ENCODE measurements at places on chromosomes 1 and 21. TPM values are rescaled to one million over a fixed set of nuclear protein-coding genes. Genes with fewer than 3 reads are reported as not detected.

DNA sequence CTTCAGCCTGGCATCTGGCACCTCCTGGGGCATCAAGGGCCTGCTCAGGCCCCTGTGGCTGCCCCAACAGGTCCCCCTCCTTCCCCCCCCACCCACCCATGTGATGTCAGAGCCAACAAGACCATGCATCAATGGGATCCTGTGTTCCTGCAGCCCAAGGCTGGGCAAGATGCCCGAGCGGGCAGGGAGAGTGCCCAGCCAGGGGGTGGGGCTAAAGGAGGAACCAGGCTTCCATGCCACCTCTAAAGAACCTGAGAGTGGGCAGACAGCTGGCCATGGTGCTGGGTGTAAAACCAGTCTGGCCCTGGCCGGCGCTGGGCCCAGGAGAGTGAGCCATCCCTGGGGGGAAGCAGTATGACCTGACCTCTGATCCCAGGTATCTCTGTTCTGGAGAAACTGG, 7.6 kb downstream of the COL16A1 start:
- no peak overlapping the region for H3K27ac ChIP-seq
- no peaks in the 10 kb centered on the region for H3K27me3 ChIP-seq
- H3K36me3 ChIP-seq: no peaks in the 10 kb centered on the region
- H3K4me3 ChIP-seq: no peak overlapping the region

The CYP4Z1 gene
- not detected for polyA plus RNA-seq

- no peaks in the 10 kb centered on the region for H3K4me1 ChIP-seq
- H3K27me3 ChIP-seq: no peaks in the 10 kb centered on the region
- H3K4me3 ChIP-seq: no peak overlapping the region
- H3K27ac ChIP-seq: no peak overlapping the region
- no peaks in the 10 kb centered on the region for H3K36me3 ChIP-seq
Measured at GRCh38 chr1:53462193-53462592, 3.0 kb downstream of the DMRTB1 start.

DNA sequence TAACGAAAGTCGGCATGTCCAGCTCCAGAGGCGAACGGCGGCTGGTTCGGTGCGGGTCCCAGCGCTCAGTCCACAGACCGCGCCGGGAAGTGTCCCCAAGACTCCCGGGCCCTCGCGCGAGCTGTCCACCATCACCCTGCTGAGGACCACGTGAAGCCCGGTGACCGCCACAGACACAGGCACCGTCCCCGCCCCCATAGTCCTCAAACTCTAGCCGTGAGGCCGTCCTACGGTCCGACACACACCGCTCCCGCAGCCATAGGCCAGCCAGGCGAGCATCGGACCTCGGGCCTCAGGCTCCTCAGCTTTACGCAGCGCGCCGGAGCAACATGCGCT, 535 bp downstream of the SETD4 start:
- H3K27me3 ChIP-seq: no peaks in the 10 kb centered on the region
- H3K4me1 ChIP-seq: peaks cover 13% of the 10 kb centered on the region
- H3K27ac ChIP-seq: peak overlapping the region; percentile 88

DNA sequence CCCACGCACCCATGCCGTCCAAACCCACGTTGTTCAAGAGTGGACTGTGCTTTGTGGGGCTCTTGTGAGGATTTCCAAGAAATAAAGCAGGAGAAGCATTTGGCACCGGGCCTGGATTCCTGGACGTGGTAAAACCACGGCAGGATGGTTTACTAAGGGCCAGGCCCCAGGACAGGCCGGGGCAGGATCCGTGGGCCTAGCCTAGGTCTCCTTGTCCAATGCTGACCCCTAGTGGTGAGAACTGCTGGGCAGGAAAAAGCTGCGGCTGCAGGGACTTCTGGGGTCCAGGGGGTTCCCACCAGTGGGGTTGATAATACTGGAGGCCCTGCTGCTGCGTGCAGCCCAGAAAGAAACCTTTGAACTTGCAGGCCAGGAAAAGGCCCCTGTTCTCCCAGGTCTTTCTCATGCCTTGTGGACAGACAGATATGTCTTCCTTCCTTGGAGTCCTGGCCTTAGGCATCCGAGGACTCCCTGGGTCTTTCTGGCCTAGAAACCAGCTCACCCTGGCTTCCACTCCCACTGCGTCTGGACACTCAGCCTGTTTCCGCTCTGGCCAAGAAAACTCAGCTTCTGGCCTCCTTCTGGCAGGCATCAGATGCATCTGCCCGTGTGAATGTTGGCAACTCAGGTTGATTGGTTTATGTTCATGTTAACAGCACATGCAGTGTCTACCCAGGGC, 106.9 kb upstream of the TMEM51 start:
- DNase-seq: peak; percentile 28
- no peaks in the 10 kb centered on the region for H3K4me1 ChIP-seq
- no peak overlapping the region for H3K27ac ChIP-seq
- no peak overlapping the region for H3K4me3 ChIP-seq
- H3K36me3 ChIP-seq: no peaks in the 10 kb centered on the region
- no peaks in the 10 kb centered on the region for H3K27me3 ChIP-seq

DNA sequence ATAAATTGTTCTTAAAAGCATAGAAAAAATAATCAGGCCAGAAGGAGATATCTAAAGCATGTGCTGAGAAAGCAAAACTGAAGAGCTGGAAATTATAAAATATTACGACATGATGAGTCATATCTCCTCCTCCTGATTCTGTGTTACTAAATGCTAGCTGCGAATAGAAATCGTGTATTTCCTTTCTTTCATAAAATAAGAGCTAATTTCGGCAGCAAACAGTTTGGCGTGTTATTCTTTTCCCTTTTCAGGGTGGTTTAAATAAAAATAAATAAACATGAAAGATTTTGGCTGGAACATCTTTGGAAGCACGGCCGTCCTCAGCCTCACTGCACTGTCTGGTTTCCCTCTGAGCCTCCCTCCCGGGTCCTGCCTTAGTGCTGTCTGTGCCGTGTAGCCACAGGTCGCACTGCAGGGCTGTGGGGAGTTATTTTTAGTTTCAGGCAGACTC, 56.0 kb downstream of the ADARB1 start:
- no peaks in the 10 kb centered on the region for H3K36me3 ChIP-seq
- DNase-seq: peak; percentile 70
- H3K4me3 ChIP-seq: peak overlapping the region; percentile 63

GRCh38 chr1:150516050-150516591, 569 bp downstream of the FALEC start:
- H3K27me3 ChIP-seq: no peaks in the 10 kb centered on the region
- no peaks in the 10 kb centered on the region for H3K36me3 ChIP-seq
- DNase-seq: no peak
- H3K27ac ChIP-seq: no peak overlapping the region

- DNase-seq: no peak
- no peak overlapping the region for H3K27ac ChIP-seq
- no peaks in the 10 kb centered on the region for H3K27me3 ChIP-seq
- no peaks in the 10 kb centered on the region for H3K4me1 ChIP-seq
Measured at GRCh38 chr1:31470794-31471315, 57.8 kb downstream of the SERINC2 start.

DNA sequence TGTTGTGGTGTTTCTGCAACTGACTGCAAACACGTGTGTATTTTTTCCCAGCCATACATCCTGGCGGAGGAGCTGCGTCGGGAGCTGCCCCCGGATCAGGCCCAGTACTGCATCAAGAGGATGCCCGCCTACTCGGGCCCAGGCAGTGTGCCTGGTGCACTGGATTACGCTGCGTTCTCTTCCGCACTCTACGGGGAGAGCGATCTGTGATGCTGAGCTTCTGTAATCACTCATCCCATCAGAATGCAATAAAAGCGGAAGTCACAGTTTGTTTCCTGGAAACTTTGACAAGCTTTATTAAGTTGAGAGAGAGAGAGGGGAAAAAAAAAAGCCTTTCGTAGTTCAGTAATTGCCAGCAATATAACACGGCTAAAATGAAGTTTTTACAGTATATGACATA, 32.7 kb upstream of the MTR start:
- no peaks in the 10 kb centered on the region for H3K36me3 ChIP-seq
- no peaks in the 10 kb centered on the region for H3K4me1 ChIP-seq
- H3K4me3 ChIP-seq: no peak overlapping the region

- no peaks in the 10 kb centered on the region for H3K36me3 ChIP-seq
- H3K27ac ChIP-seq: no peak overlapping the region
- DNase-seq: no peak
Measured at GRCh38 chr1:188137221-188137620, 1308.5 kb downstream of the PLA2G4A start.

DNA sequence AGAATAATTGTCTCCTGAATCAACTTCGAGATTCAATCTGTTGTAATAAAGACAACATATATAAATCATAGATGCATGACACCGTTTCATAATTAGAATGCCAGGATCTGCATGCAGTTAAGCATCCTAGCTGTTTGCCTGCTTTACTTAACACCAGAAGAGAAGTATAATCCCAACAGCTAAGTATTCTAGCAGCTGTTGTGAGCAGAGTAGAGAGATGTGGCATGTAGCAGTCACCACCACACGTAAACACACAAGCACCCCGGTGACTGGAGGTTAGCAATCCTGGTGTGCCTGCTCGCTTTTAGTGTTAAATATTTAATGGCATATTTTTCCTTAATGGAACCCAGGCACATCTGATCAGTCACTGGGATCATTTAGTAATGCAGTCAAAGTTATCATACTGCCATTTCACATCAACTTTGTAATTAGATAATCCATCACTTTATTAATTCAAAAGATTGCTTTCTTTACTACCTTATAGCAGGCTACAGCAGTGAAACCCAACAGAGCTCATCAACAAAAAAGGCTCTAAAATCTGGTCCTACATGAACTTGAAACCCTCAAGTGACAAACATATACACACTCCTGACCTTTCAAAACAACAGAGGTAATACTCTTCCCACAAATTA, 187.9 kb downstream of the SMYD3 start:
- no peak for DNase-seq
- H3K27ac ChIP-seq: no peak overlapping the region
- H3K27me3 ChIP-seq: no peaks in the 10 kb centered on the region
- H3K36me3 ChIP-seq: no peaks in the 10 kb centered on the region
- no peak overlapping the region for H3K4me3 ChIP-seq

DNA sequence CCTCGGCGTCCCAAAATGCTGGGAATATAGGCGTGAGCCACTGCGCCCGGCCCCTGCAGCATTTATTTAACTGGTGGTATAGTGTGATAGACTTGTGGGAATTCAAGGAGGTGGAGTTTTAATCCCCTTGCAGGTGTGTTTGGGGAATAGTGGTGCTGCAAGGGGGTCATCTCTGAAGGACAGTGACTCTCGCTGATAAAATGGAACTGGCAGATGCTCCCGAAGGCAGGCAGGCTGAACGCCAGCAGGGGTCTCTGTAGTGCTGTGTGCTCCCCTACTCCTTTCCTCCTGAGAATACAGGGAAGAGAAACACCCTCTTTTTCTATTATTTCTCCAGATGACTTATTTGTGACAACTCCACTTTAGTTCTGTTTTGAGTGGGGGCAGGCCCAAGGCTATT, 4.0 kb downstream of the OSCP1 start:
- H3K27me3 ChIP-seq: no peaks in the 10 kb centered on the region
- H3K4me3 ChIP-seq: peak overlapping the region; percentile 64
- peaks cover 25% of the 10 kb centered on the region for H3K4me1 ChIP-seq
- peak; percentile 33 for DNase-seq
- no peak overlapping the region for H3K27ac ChIP-seq

The PEAR1 gene
- polyA plus RNA-seq: not detected
